Astrocyte (in vitro differentiated cells and primary cell): ENCODE measurements at places on chromosomes 2 and 18. TPM values are rescaled to one million over a fixed set of nuclear protein-coding genes. Genes with fewer than 3 reads are reported as not detected.

DNA sequence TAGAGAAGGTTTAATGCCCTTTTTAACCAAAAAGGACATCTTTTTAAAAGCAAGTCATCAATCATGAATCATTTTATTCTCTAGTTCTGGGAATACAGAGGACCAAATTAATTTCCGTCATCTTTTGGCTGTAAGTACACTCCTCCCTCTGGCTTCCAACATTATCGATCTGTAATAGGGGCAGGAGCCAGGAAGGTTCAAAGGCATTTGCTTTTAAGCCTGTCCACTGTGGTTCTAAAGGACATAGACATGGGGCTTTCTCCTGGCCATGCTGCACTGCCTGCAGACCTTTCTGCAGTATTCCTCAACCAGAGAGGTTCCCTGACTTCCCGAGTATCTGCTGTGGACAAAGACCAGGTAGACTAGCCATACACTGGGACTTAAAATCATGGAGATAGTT is 170.5 kb downstream of the MYO5B start:
- DNase-seq, result no peak

LINC00305 gene
- not detected in 2 replicates for total RNA-seq

PCARE gene
- total RNA-seq, result not detected in 2 replicates

GRCh38 chr2:180075870-180076269 is 68.8 kb upstream of the CWC22 start:
- no peak for DNase-seq

DNA sequence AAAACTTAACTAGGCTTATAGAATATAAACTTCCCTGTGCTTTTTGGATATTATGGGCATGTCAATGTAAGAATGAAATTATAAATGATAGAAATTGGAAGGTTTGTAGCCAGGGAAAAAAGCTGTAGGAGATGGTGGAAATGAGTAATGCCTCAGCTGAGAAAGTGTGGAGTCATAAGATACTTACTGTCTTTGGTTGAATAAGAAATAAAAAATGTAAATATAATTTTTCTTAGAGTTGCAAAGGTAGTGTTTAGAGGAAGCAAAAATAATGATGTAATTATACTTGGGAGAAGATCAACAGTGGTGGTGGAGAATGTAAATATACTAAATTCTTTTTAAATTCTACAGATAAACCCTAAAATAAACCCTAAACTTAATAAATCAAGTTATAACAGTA is 26.2 kb upstream of the RND3 start:
- peak; percentile 57 for DNase-seq

CPLX4 gene
- total RNA-seq, result not detected in 2 replicates

- DNase-seq, result peak; percentile 44
Measured at GRCh38 chr2:42810971-42811811, 18.8 kb upstream of the HAAO start.

GRCh38 chr18:8978394-8978793 is 124.1 kb upstream of the NDUFV2 start:
- DNase-seq, result no peak

IL36G gene
- total RNA-seq, result not detected in 2 replicates

GRCh38 chr2:48677450-48677849 is 59.8 kb downstream of the GTF2A1L start:
- DNase-seq, result no peak

GRCh38 chr2:8222979-8223694 is 458.7 kb upstream of the ID2 start:
- no peak for DNase-seq

DNA sequence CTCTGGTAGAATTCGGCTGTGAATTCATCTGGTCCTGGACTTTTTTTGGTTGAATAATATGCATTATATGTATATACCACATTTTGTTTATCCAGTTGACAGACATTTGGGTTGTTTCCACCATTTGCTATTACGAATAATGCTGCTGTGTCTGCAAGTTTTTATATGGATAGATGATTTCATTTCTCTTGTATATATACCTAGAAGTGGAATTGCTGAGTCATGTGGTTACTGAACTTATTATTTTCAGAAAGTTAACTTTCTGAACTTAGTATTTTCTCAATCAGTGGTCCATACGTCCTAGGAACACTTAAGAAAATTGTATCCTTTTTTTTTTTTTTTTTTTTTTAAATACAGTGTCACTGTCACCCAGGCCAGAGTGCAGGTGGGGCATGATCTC is 63.3 kb downstream of the RIF1 start:
- DNase-seq, result no peak

DNA sequence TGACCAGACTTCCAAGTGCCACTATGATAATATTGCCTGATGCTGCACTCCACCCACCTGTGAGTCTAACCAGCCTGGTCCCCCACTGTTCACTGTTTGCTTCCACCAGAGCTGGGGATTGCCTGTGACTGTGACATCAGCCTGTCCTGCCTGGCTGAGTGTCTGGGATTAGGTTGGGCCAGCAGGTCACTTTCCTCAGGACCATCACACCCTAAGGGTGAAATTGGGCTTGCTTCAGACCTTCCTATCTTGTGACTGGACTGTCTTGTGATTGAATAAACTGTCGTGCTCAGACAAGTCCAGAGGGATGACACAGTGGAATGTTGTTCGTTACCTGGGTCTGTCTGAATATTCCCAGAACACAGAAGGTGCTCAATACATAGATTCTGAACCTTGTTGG is 87.4 kb upstream of the HK2 start:
- no peak for DNase-seq

GRCh38 chr2:134008837-134009236 is 245.0 kb upstream of the MGAT5 start:
- no peak for DNase-seq

NDC80 gene
- total RNA-seq, result 1.9 and 3.5 TPM in 2 replicates

- DNase-seq, result no peak
Measured at GRCh38 chr18:23495723-23496440, 7.4 kb upstream of the RMC1 start.

DNA sequence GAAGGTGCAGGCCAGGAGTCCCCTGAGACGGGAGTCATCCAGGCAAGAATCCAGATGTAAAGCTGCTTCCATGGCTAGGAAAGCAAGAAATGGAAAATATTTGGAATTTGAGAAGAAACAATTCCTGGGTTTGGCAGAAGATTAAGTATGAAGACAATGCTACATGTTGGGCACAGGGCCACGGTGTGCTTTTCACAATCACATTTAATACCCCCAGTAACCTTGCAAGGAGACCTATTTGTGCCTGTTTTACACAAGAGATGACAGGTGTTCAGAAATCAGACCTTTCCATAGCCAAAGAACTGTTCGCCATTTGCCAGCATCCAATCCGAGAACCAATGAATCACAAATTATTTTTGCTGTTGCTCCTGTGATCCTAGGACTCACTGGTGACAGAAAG is 50.5 kb downstream of the KCTD1 start:
- DNase-seq, result peak; percentile 27

- no peak for DNase-seq
Measured at GRCh38 chr2:104885119-104885782, 31.3 kb downstream of the POU3F3 start.

DNA sequence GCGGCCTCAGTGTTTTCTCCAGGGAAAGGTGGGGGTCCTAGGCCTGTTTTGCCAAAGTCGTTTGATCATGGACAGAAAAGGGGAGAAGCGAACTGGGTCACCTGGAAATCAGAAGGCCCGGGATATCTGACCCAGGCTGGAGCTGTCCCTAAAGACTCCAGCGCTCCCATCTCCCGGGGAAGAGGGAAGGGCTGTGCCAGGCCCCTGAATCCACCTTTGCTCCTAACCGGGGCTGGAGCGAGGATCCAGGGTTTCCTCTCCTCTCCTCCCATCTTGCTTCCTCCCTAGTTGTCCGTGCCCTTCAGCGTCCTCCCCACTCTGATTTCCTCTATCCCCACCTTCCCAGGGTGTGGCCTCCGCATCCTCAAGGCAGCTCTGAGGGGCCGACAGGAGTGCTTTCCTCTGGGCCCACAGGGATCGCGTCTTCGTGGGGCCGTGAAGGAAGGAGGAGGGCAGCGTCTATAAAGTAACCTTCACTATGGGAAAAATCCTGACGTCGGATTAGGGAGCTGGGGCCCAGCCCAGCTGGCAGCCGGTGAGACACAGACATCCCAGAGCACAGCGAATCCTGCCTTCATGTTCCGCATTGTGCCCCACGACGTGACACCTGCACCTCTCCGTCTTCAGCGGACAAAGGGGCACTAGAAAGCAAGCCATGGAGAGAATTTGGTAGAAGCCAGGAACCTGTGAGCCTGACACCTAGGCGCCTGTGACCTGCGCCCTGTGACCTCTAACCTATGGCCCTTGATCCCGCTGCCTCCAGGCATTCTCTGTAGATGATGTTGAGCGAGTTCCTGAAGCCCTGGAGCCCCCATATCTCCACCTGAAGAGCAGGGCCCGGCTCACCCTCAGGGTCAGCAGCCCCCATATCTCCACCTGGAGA is 212.7 kb upstream of the SALL3 start:
- DNase-seq, result no peak

SOX11 gene
- 15.1 and 19.2 TPM in 2 replicates for total RNA-seq

- no peak for DNase-seq
Measured at GRCh38 chr18:11046140-11046539, 103.2 kb downstream of the PIEZO2 start.

GRCh38 chr2:222423186-222423585 is 1.2 kb upstream of the SGPP2 start:
- no peak for DNase-seq

DNA sequence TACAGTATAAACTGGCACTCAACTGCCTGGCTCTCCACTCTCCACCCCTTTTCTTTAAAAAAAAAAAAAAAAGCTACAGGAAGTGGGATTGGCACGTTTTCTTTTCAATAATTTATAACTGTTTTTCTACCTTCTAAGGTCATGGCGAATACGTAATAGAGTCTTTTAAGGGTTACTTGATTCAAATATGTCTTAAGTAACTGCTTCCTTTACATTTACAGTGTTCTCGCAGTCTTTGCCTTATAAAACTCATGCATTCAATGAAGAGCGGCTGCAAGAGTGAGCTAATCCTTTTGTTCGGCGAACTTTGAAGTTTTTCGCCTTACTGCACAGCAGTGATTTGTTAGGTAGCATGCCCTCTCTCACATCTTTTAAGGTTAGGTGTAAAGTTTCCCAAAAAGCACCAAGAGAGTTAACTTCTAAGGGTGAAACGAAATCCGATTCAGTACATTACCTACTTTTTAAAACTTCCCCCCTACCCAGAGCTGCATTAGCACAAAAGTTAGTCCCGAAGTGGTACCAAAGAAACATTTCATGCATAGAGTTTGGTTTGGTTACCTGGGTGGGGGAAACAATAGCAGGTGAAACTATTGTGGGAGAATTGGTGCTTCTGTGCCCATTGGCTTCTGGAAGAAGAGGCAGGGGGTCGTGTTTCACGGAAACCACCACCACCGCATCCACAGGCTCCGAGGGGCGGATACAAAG is 2.0 kb downstream of the KCTD1 start:
- peak; percentile 47 for DNase-seq
